Kidney (tissue), 22 donors: ENCODE measurements at places on chromosomes 12 and 14.

GRCh38 chr14:61837336-61838229 lies 75.4 kb downstream of the SNAPC1 start:
- H3K4me3 ChIP-seq, result no peak overlapping the region
- no peaks in the 10 kb centered on the region for H3K27me3 ChIP-seq
- H3K4me1 ChIP-seq, result no peaks in the 10 kb centered on the region

GRCh38 chr14:21053184-21054122 lies 4.2 kb upstream of the RNASE8 start:
- no peaks in the 10 kb centered on the region for H3K27me3 ChIP-seq
- no peaks in the 10 kb centered on the region for H3K36me3 ChIP-seq
- H3K27ac ChIP-seq, result no peak overlapping the region
- no peak for DNase-seq
- no peaks in the 10 kb centered on the region for H3K4me1 ChIP-seq

GRCh38 chr12:132554845-132555630 lies 55.3 kb downstream of the LRCOL1 start:
- H3K4me1 ChIP-seq, result no peaks in the 10 kb centered on the region
- no peak for DNase-seq
- no peaks in the 10 kb centered on the region for H3K36me3 ChIP-seq
- H3K4me3 ChIP-seq, result no peak overlapping the region

DNA sequence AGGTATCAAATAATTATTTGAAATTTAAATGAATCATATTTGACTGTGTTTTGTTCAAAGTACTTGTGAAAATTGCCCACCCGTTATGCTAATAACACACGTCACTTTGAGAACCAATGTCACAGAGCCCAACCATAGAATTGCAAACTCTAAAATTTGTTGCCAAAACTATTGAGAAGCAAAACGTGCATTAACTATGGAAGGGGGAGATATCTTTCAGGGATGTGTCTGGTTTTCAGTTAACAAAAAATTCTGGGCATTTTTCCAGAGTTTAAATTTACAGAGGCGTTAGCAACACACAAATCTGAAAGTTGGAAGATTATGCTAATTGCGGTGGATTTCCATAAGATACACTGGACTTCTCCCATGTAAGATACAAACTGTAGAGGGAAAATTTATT lies 371.8 kb upstream of the E2F7 start:
- DNase-seq, result no peak
- H3K27me3 ChIP-seq, result no peaks in the 10 kb centered on the region

- H3K36me3 ChIP-seq, result peaks cover 27% of the 10 kb centered on the region
- H3K4me1 ChIP-seq, result peaks cover 10% of the 10 kb centered on the region
- no peak for DNase-seq
- H3K4me3 ChIP-seq, result peak overlapping the region; percentile 99
- H3K27me3 ChIP-seq, result no peaks in the 10 kb centered on the region
Measured at GRCh38 chr12:57488402-57489156, 711 bp downstream of the MARS1 start.

DNA sequence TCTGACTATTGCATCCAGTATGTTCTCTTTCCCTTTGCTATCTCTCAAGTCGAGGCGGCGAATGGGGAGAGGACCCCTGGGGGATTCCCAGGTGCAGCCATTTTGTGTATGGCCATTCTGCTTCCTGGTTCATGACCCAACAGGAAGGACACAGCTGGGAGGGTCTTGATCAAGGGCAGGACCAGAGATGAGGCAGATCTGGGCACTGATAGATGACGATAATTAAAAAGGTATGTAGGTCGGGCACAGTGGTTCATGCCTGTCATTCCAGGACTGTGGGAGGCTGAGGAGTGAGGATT lies 73.9 kb downstream of the EID3 start:
- no peaks in the 10 kb centered on the region for H3K4me1 ChIP-seq
- no peak for DNase-seq
- H3K27me3 ChIP-seq, result no peaks in the 10 kb centered on the region
- no peak overlapping the region for H3K4me3 ChIP-seq
- H3K27ac ChIP-seq, result no peak overlapping the region

GRCh38 chr14:61812347-61813095 lies 50.3 kb downstream of the SNAPC1 start:
- no peaks in the 10 kb centered on the region for H3K4me1 ChIP-seq
- H3K27me3 ChIP-seq, result peaks cover 7% of the 10 kb centered on the region
- H3K27ac ChIP-seq, result no peak within 1 kb of the TSS
- no peaks in the 10 kb centered on the region for H3K36me3 ChIP-seq
- peak within 1 kb of the TSS; percentile 33 for H3K4me3 ChIP-seq

GRCh38 chr12:49187184-49187583 lies 1.7 kb downstream of the TUBA1A start:
- H3K4me3 ChIP-seq, result peak overlapping the region; percentile 24
- no peak overlapping the region for H3K27ac ChIP-seq
- no peak for DNase-seq
- H3K36me3 ChIP-seq, result no peaks in the 10 kb centered on the region
- no peaks in the 10 kb centered on the region for H3K4me1 ChIP-seq

GRCh38 chr12:12720672-12721161 lies 3.5 kb downstream of the CDKN1B start:
- H3K27ac ChIP-seq, result peak overlapping the region; percentile 4
- peaks cover 3% of the 10 kb centered on the region for H3K4me1 ChIP-seq
- H3K27me3 ChIP-seq, result no peaks in the 10 kb centered on the region

DNA sequence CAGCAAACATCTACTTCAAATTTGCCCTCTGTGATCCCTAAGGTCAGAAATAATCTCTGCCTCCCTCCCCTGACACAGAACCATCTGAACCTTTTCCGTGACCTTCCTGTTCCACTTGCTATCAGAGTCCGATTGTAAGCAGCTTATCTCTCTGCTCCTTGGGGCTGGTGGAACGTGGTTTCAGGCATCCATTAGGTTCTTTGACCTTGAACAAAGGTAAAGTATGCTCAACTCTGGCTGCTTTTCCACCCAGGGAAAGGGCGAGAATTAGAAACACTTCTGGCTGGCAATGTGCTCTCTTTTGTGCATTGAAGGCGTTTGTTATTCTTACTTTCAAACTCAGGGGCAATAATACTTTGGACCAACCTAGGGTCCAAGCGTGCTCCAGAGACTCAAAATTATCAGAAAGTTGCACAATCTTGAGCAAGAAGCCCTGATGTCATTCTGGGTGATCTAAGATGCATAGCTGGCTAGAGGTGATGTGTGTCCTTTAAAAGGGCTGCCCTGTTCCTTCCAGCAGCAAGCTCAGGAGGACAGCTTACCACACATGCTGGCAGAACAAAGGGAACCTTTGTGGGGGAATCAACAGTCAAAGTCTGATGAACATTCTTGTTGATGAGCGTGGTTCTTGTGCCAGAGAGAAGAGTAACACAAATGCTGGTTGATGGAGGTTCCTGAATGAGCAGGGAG lies 29.8 kb downstream of the ADGRD1 start:
- no peaks in the 10 kb centered on the region for H3K4me1 ChIP-seq
- H3K27ac ChIP-seq, result no peak overlapping the region
- H3K36me3 ChIP-seq, result no peaks in the 10 kb centered on the region
- H3K27me3 ChIP-seq, result no peaks in the 10 kb centered on the region

DNA sequence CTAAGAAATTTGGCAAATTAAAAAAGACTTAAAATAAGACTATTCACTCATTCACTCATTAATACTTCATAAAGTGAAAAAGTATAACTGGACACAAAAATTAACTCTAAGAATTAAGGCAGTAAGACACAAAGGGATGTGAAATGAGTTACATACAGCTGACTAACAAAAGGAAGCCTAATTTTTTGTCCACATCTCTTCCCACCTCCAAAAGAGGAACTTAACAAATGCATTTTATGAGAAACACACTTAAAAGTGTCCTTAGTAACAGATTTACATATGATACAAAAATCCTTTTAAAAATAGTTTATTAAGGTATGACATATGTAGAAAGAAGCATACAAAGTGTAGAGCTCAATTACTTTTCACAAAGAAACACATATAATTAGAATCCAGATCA lies 88.9 kb downstream of the NUMB start:
- H3K4me1 ChIP-seq, result no peaks in the 10 kb centered on the region
- H3K27me3 ChIP-seq, result no peaks in the 10 kb centered on the region
- H3K36me3 ChIP-seq, result no peaks in the 10 kb centered on the region
- H3K4me3 ChIP-seq, result no peak overlapping the region
- no peak overlapping the region for H3K27ac ChIP-seq

DNA sequence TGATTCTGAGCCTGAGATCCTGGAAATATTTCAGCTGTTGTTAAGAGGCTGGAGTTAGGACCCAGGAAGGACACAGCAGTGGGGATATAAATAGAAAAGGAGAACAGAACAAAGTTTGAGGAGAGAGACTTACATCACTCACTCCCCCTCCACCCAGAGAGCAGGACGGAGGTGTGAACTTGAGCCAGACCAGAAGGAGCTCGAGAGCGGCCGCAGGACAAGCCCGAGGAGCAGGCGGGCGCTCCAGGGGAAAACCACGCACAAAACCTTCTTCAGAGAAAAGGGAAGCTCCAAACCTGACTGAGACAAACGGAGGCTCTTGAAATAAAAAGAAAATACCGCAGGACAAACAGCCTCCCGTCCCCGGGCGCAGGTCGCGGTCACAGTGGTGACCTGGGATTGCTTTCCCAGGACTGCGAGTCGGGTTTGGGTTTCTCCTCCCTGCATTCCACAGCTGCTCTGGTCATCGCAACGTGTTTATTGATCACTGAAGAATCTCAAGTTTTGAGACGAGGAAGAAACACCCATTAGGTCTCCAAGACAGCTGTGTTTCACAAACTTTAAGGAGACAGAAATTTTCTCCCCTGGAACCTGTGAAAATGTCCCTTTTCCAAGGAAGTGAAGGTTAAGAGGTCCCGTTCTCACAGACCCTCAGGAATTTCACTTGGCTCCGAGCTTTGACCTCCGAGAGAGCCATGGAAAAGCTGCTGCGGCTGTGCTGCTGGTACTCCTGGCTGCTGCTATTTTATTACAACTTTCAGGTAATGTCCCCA lies at the start of gene ADGRD1:
Gene ADGRD1 (plus strand): TSS at position 137 of the 773 bp plus-strand sequence. CDS start 559 bp downstream, at position 696.
- peak within 1 kb of the TSS; percentile 38 for H3K4me3 ChIP-seq
- no peak within 1 kb of the TSS for H3K27ac ChIP-seq
- H3K4me1 ChIP-seq, result peaks cover 8% of the 10 kb centered on the region
- H3K27me3 ChIP-seq, result no peaks in the 10 kb centered on the region
- no peaks in the 10 kb centered on the region for H3K36me3 ChIP-seq

DNA sequence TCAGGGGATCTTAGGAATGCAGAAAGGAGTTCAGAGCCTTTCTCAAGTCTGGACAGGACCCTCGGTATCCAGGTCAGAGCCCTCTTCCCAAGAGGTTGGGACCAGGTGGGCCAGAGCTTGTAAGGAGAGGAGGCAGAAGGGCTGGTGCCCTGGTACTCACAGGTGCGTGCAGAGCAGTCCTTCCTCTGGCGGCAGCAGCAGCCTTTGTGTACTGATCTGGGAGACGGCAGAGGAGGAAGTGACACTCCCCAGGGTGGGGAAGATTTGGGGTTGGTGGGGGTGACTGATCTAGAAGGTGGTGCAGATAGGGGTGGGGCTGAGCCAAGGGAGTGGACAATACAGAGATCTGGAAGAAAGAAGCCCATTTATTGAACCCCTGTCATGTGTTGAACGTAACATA lies at the start of gene ITGB7:
Gene ITGB7 (minus strand): TSS at position 210 of the 400 bp plus-strand sequence. CDS start 6,808 bp downstream, outside the sequence.
- H3K4me3 ChIP-seq, result no peak within 1 kb of the TSS
- no peak within 1 kb of the TSS for H3K27ac ChIP-seq
- H3K4me1 ChIP-seq, result peaks cover 9% of the 10 kb centered on the region

DNA sequence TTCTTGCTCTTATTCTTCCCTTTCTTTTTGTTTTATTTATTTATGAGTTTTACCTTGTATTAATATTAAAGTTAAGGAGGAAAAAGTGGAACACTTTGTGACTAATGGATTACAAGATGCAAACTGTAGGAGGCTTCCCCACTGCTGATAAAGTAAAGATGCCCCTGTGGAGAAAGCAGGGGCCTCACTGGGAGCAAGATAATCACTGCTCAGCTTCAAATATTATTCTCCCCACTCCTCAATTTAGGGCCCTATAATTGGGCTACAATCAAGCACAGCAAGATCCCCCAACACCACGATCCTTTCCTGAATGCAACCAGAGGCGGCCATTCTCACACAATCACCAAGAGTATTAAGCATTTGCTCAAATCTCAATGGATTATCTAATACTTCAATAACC lies 149.2 kb downstream of the SLC2A13 start:
- H3K4me1 ChIP-seq, result no peaks in the 10 kb centered on the region
- H3K4me3 ChIP-seq, result no peak overlapping the region
- no peak overlapping the region for H3K27ac ChIP-seq
- no peaks in the 10 kb centered on the region for H3K27me3 ChIP-seq
